ENCODE measurements at places on chromosomes 16 and 17.

DNA sequence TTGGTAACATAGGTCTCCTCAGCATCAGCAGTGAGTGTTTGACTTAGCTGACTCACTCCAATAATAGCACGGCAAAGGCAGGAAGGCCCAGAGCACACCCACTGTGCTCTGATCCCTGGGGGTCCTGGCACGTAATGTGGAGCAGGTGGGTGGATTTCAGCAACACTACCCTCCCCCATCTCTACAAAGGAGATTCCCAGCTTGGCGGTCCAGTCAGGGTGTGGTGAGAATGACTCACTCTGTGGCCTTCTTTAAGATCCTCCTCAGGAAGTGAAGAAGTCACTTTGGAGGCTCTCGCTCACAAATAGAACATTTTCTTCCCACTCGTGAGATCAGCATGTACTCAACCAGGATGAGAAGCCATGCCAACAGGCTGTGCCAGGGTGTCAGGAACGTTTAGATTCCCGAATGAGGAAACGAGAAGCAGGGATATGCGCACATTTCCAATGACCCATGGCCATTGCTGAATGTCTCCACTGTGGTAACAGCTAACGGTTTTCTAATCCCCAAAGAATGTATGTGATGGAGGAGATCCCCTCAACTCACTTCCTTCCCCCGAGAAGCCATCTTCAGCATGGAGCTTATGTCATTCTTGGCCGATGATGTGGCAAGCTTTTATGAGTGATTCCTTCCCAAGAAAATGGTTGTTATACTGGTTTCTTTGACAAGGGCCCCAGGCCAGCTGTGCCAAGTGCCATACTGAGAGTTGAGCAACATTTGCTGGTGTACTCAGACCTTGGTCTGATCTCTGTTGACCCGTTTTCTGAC, 365.2 kb downstream of the C16orf95 start:
- DNase-seq, result no peak

- DNase-seq, result no peak
These were observed 37.1 kb downstream of the OR1D5 start for GRCh38 chr17:3026125-3026855.

- DNase-seq, result no peak
These were observed 131.7 kb downstream of the TMEM114 start for GRCh38 chr16:8458481-8459046.

DNA sequence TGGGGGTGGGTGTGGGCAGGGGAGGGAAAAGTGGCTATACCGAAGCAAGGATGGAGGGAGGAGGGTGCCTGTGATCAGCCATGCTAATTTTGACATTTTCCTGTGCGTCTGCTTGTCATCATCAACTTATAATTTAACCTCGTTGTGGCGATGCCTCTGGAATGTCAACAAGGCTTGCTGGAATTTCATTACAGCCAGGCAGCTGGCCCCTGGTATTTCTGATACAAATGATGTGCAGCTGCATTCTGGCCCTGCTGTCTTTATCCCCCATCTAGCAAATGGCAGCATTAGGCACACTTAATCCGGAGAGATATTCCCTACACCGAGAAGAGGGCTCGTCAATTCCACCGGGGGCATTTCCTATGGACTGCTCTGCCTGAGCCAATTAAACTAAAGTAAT, 278.3 kb upstream of the CCL2 start:
- no peak for DNase-seq

- no peak for DNase-seq
These were observed 129.1 kb downstream of the SNX11 start for GRCh38 chr17:48236681-48237134.

DNA sequence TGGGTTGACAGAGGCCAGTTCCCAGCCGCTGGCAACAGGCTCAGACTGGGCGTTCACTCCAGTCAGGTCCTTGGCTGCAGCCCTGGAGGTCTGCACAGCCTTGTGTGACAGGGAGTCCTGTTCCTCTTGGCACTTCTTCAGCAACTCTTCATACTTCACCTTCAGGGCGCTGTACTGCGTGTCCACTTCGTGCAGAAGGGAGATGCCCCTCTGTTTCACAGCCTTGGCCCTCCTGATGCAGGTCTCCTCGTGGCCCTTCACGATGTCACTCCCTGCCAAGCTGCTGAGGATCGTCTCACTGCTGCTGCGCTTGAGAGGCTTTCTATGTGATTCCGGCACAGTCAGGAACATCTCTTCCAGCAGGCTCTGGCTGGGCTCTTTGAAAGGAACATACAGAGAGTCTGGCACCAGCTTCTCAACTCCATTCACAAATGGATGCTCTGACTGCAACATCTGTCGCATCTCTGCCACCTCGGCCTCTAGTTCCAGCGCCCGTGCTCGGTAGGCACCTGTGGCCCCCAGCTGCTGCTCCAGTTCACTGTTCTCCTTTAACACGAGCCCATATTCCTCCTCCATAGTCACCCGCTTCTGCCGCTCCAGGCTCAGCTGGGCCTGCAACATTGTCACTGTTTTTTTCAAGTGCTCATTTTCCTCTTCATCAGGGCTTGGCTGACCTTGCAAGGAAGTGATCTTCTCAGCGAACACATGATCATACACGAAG, 27.2 kb downstream of the CDR2 start:
- DNase-seq, result no peak

DNA sequence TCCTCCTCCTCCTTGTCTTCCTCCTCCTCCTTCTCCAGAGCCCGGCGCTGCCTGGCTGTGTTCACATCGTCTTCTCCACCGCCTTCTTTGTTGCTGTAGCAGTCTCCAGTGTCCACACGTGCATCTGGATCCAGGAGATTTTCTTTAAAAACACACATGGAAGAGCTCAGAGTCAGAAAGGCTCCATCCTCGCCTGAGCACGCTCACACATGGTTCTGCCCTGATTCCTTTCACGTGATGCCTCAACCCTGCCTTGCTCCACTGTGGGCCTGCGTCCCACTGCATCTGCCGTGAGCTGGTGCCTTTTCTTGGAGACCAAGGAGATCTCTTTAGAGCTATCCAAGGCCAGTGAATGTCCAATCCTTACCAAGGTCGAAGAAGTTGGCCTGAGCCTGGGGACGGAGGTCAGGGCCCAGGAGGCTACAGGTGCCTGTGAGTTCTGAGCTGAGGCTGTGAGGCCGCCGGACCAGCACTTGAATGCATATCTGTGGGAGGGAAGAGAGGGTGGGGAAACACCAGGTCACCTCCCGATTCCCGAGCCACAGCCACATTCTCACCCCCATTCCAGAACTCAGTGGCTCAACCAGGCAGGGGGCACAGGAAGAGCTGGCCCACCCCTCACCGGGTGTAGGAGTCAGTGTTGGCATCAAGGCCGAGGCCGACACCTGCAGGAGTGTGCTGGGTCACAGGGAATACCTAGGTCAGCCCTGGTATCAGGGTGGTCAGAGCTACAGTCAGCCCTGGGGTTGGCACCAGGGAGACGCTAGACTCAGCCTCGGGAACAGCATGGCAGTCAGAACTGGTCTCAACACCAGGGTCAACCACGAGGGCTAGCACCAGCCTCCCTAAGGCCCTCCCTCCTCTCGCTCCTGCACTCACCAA, 37.6 kb downstream of the HASPIN start:
- DNase-seq, result no peak

DNA sequence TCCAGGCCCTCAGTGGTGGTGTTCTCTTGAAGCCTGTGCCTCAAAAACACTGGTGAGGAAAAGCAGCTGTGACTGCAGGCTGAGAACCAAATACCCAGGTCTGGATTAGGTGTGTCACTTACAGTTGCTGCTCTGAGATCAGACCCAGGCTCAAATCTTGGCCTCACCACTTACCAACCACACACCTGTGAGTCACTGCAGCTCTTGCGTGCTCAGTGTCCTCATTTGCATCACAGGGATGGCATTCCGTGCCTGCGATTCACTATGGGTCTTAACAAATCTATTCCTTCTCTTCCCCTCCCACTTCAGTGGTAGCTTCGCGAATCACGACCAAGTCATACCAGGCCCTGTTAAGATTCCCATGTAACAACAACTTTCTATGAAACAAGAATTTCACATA, 233.4 kb upstream of the HSBP1 start:
- DNase-seq, result no peak

All from NCI-H1930 (cell line).